GM12878 (cell line): ENCODE measurements at places on chromosomes 11 and 22. TPM values are rescaled to one million over a fixed set of nuclear protein-coding genes. Genes with fewer than 3 reads are reported as not detected.

SAA4 gene
- not detected in 2 replicates for total RNA-seq

- H3K4me3 ChIP-seq, result no peak overlapping the region
- no peaks in the 10 kb centered on the region for H3K36me3 ChIP-seq
- H3K27me3 ChIP-seq, result no peaks in the 10 kb centered on the region
These were observed 5.7 kb downstream of the C11orf54 start for GRCh38 chr11:93747122-93747521.

- no peak for DNase-seq
- H3K4me3 ChIP-seq, result no peak overlapping the region
- H3K4me1 ChIP-seq, result peaks cover 8% of the 10 kb centered on the region
- H3K27ac ChIP-seq, result no peak overlapping the region
These were observed 7.4 kb downstream of the SCARF2 start for GRCh38 chr22:20430101-20430719.

MYO18B gene
- total RNA-seq, result 0.28 and 0.45 TPM in 2 replicates

RAG2 gene
- total RNA-seq, result not detected in 2 replicates

B4GALNT4 gene
- total RNA-seq, result 0.29 and 0.74 TPM in 2 replicates

DEUP1 gene
- total RNA-seq, result not detected in 2 replicates

DNA sequence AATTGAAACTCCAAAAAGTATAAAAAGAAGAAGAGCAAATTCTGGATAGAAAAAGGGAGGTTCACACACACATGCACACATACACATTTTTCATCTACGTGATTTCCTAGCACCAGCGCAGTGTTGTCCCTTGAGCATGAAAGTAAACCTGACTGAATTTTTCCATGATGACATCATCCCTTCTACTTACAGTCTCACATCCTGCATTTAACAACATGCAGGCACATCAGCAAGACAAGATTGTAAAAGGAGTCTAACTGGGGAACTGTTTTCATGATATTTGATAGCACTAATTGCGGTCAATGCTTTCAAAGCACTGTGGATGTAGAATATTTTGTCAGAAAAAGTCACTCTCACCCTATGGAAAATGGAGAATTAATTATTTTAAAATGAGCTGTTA, 36.6 kb downstream of the GAS2 start:
- no peaks in the 10 kb centered on the region for H3K36me3 ChIP-seq
- DNase-seq, result peak; percentile 21
- no peak overlapping the region for H3K27ac ChIP-seq
- no peaks in the 10 kb centered on the region for H3K4me1 ChIP-seq
- H3K4me3 ChIP-seq, result no peak overlapping the region

DNA sequence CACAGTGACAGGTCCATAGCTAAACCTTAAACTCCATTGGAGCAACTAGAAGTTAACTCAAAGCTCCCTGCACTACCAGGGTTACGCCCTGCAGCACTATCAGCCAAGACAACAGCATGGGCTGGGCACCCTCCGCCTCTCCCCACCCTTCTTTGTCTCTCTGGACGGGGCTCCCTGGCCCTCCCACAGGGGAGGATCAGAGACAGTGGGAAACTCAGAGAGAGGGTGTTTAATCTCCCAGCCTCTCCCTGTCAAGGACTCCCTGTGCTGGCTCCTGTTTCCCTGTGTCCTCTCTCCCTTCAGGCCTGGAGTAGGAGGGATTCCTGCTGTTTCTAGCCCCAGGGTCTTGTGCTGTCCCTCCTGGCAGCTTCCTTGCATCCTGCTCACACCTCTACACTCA, 56.9 kb upstream of the CSNK2A3 start:
- no peak for DNase-seq
- no peaks in the 10 kb centered on the region for H3K36me3 ChIP-seq
- H3K27ac ChIP-seq, result no peak overlapping the region

DNA sequence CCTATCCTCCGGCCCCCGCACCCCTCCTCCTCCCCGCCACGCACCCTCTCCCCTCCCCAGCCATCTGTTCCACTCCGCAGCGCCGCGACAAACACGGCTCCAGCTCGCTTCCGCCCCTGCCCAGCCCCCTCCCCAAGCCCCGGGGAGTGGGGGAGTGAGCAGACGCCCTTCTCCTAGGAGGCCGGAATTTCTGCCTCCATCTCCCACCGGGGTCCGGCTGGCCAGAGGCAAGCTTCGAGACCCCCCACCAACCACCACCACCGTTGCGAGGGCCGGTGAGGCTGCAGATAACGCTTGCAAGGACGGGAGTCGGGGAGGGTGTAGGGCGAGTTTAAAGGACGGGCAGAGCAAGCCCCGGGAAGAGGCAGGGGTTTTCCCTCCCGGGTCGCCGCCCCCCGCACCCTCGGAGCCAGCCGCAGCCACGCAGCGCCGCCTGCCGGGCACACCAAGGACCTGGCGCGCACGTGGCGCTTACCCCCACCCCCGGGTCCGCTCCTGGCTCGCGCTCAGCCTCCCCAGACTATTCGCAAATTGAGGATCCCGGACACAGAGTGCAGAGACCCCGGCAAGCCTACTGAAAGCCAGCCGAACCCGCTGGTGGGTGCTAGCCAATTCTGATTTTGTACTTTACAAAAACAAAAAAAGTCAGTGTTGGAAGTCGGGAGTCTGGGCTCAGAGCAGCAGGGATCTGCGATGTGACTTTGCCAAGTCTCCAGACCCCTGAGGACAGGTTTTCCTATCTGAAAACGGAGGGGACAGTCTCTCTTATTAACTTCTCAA, 22.6 kb downstream of the RTN4RL2 start:
- no peak overlapping the region for H3K27ac ChIP-seq
- no peaks in the 10 kb centered on the region for H3K27me3 ChIP-seq
- H3K4me3 ChIP-seq, result peak overlapping the region; percentile 55; the same call in 1 of the 2 replicates
- 0 out of 2 replicates have a peak, but pooled peaks cover 2% of the 10 kb centered on the region for H3K36me3 ChIP-seq
- DNase-seq, result no peak

OR6A2 gene
- not detected in 2 replicates for total RNA-seq

GRCh38 chr22:44309137-44309536, 3.6 kb downstream of the SHISAL1 start:
- H3K36me3 ChIP-seq, result no peaks in the 10 kb centered on the region

GRCh38 chr22:28917747-28918549, 34.6 kb downstream of the ZNRF3 start:
- H3K27ac ChIP-seq, result no peak overlapping the region
- no peaks in the 10 kb centered on the region for H3K27me3 ChIP-seq
- DNase-seq, result no peak
- H3K4me3 ChIP-seq, result no peak overlapping the region

SREBF2 gene
- total RNA-seq, result 171 and 177 TPM in 2 replicates

DNA sequence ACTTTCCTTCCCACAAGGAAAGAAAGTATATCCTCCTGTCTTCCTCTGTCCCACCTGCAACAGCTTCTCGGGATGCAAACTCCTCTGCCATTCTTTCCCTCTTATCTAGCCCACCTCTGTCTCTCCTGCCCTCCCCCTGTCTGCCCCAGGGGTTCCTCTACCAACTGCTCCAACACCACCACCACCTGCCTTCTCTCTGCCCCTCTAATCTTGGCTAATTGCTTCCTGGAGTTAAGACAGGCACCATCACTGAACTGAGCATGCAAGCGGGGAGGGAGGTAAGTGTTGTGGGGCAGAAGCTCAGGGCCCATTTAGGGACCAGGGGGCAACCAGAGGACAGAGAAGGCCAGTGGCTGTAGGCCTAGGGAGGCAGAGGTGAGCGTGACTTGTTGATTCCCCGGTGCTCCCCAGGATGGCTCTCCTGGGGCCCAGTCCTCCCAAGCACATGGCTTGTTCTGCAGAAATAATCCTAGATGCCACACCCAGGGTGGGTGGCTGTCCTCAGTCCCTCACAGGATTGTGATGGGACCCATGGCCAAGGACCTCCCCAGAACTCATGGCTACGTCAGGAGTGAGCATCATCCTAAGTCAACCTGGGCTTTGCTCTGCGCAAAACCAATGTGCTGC, 111.1 kb downstream of the TP53I11 start:
- H3K36me3 ChIP-seq, result no peaks in the 10 kb centered on the region
- no peak for DNase-seq
- no peak overlapping the region for H3K27ac ChIP-seq
- no peaks in the 10 kb centered on the region for H3K4me1 ChIP-seq

BIK gene
- 6.3 and 8.0 TPM in 2 replicates for total RNA-seq

- no peak for DNase-seq
- peak overlapping the region; percentile 49 for H3K4me3 ChIP-seq
- peaks cover 41% of the 10 kb centered on the region for H3K4me1 ChIP-seq
- H3K36me3 ChIP-seq, result no peaks in the 10 kb centered on the region
These were observed 3.3 kb downstream of the A4GALT start for GRCh38 chr22:42717197-42717928.

DNA sequence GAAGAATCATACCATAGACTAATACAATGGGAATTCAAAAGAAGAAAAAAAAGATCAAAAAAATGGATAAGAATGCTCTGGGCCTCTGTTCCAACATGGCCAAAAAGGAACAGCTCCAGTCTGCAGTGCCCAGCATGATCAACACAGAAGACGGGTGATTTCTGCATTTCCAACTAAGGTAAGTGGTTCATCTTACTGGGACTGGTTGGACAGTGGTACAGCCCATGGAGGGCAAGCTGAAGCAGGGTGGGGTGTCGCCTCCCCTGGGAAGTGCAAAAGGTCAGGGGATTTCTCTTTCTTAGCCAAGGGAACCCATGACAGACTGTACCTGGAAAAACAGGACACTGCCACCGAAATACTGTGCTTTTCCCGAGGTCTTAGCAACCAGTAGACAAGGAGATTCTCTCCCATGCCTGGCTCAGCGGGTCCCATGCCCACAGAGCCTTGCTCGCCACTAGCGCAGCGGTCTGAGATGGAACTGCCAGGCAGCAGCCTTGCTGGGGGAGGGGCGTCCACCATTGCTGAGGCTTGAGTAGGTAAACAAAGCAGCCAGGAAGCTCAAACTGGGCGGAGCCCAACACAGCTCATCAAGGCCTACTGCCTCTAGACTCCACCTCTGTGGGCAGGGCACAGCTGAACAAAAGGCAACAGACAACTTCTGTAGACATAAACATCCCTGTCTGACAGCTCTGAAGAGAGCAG, 428.4 kb downstream of the MN1 start:
- H3K4me1 ChIP-seq, result no peaks in the 10 kb centered on the region
- no peaks in the 10 kb centered on the region for H3K36me3 ChIP-seq
- H3K27ac ChIP-seq, result no peak overlapping the region
- DNase-seq, result no peak
- no peak overlapping the region for H3K4me3 ChIP-seq

HORMAD2 gene
- total RNA-seq, result not detected in 2 replicates

GRCh38 chr11:9664276-9665171, 647 bp downstream of the SWAP70 start:
- no peaks in the 10 kb centered on the region for H3K27me3 ChIP-seq
- H3K4me3 ChIP-seq, result peak overlapping the region; percentile 97
- H3K4me1 ChIP-seq, result peaks cover 26% of the 10 kb centered on the region

DNA sequence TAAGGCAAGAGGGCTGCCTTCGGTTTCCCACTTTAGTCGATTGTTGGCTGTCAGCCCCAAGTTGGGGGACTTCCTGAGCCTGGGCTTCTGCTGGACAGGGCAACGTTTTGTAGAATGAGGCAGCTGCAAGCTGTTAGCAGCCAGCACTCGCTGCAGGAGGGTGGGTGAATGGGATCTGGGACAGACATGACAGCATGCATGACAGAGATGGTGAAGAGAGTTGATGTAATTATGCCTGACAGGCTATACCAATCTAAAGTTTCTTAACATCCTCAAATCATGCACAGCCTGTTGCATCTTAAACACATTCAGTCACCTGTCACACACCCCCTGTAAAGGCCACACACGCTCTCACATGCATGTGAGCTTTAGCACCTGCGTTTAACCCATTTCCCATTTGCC, 49.2 kb downstream of the CWC15 start:
- H3K36me3 ChIP-seq, result no peaks in the 10 kb centered on the region
- no peak overlapping the region for H3K4me3 ChIP-seq
- H3K4me1 ChIP-seq, result no peaks in the 10 kb centered on the region

DNA sequence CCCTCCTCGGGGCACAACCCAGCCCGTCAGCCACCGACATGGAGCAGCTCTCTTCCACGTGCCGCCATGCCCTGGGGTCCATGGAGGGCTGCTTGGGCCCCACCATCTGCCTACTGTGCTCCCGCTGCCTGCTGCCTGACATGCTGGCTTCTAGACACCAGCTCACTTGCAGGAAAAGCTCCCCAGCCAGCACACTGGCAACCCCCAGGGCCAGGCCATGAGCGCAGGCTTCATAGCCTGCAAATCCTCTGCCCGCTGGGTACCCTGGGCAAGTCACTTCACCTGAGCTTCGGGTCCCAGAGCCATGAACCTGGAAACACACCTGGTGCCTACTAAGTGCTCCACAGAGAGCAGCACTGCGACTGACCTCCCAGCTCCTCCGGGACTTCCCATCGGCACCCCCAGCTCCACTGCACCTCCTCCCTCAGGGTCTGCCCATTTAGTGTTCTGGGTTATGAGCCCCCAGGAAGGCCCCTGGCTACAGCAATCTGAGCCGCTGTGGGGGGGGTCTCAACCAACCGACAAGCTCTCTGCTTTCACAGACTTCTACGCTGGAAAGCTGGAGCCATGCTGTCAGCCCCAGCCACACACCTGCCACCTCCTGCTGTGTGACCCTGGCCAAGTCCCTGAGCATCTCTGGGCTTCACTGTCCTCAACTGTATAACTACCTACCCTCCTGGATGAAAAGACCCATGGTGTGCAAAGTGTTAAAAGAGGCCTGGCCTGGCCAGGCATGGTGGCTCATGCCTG, 139.2 kb downstream of the CRYBB2 start:
- DNase-seq, result no peak
- peaks cover 31% of the 10 kb centered on the region for H3K36me3 ChIP-seq
- H3K27ac ChIP-seq, result no peak overlapping the region
- no peaks in the 10 kb centered on the region for H3K4me1 ChIP-seq
- H3K4me3 ChIP-seq, result no peak overlapping the region

DNA sequence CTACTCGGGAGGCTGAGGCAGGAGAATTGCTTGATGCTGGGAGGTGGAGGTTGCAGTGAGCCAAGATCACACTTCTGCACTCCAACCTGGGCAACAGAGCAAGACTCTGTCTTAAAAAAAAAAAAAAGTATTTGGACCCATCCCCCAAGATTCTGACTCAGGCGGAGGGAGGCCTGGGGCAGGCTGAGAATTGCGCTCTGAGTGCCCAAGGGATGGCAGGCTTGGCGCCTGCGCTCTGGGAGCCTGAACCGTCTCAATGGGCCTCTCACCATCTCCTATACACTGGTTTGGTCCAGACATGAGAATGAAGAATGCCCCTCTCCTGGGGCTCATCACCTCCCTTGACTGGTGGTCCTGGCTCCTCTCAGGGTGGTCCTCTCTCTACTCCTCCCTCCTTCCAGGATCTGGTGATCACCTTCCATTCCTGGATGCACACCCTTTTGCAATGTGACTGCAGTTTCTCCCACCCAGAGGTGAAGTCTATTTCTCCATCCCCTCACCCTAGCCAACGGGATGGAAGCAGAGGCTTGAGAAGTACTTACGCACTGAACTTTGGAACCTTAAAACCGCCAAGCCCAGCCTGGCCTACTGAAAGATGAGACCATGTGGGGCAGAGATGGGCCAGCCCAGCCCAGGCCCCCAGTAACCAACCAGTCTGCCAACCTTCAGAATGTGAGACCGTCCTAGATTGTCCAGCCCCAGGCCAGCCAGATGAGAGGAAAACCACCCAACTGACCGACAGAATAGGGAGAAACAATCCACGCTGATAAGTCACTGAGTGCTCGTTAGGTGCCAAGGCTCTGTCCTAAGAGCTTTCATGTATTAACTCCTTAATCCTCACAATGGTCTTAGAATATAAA, 4.9 kb downstream of the POLR3H start:
- no peak overlapping the region; the same call in 1 of the 2 replicates for H3K4me3 ChIP-seq
- H3K27me3 ChIP-seq, result no peaks in the 10 kb centered on the region
- no peak for DNase-seq
- no peak overlapping the region for H3K27ac ChIP-seq

MGAT3 gene
- total RNA-seq, result 38.5 and 40.2 TPM in 2 replicates

- DNase-seq, result no peak
- H3K27me3 ChIP-seq, result no peaks in the 10 kb centered on the region
- H3K36me3 ChIP-seq, result no peaks in the 10 kb centered on the region; the same call in 1 of the 2 replicates
- H3K27ac ChIP-seq, result no peak overlapping the region
- H3K4me1 ChIP-seq, result peaks cover 4% of the 10 kb centered on the region; the same call in 1 of the 2 replicates
These were observed 221.4 kb downstream of the DBX1 start for GRCh38 chr11:19938866-19939265.
